Skeletal muscle tissue (tissue), 5 donors: ENCODE measurements at places on chromosomes 6 and 20. TPM values are rescaled to one million over a fixed set of nuclear protein-coding genes. Genes with fewer than 3 reads are reported as not detected.

The IGF2R gene
- total RNA-seq, result 161 TPM

The POU5F1 gene
- total RNA-seq, result not detected

The SSTR4 gene
- not detected for total RNA-seq

The STMND1 gene
- total RNA-seq, result not detected

The FAM217A gene
- not detected for total RNA-seq

The RSPH4A gene
- total RNA-seq, result 0.52 TPM

The HEY2 gene
- total RNA-seq, result 7.3 TPM
